HTR-8/SVneo (cell line): ENCODE measurements at places on chromosomes 3 and 15.

- no peak for DNase-seq
Observed at GRCh38 chr3:162130582-162130981, 634.0 kb downstream of the OTOL1 start.

- no peak for DNase-seq
Observed at GRCh38 chr15:80326270-80326669, 74.3 kb upstream of the CTXND1 start.

DNA sequence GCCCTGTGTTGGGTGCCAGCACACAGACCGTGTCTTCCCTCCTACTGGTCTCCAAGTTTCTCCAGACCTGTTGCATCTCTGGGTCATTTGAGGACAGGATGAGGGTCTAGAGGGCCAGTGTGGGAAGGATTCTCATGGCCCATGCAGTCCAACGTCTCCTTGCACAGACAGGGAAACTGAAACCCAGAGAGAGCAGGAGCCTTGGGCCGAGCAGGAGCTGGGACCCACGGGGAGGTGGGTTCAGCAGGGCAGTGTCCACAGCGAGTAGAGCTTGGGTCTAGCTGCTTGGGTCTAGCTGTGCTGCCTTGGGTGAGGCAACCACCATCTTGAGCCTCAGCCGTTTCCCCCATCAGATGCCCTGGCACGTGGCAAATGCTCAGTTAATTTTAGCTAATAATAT, 32.3 kb downstream of the HDAC11 start:
- DNase-seq, result no peak

- no peak for DNase-seq
Observed at GRCh38 chr3:162978136-162978535, 1481.5 kb downstream of the OTOL1 start.

- DNase-seq, result no peak
Observed at GRCh38 chr3:105842449-105842848, 26.4 kb downstream of the CBLB start.

GRCh38 chr3:52144034-52144795, 10.0 kb downstream of the POC1A start:
- DNase-seq, result peak; percentile 85

DNA sequence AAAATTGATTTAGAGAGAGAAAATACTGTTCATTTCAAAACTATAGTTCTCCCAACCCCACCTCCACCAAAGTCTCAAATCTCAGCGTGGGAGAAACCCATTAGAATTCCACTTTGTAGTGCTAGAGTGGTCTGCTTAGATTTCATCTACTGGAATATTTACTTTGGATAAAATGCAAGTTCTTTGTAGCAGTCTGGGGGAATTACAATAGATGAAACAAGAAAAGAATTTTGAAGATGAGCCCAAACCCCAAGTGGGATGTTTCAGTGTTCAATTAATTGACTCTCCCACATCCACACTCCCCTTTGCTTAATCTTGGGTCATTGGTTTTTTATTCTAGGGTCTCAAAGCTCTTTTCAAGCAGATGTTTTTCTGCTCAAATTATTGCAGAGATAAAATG, 97.8 kb downstream of the RPL22L1 start:
- DNase-seq, result no peak

GRCh38 chr15:45785897-45786296, 151.1 kb downstream of the SQOR start:
- no peak for DNase-seq

DNA sequence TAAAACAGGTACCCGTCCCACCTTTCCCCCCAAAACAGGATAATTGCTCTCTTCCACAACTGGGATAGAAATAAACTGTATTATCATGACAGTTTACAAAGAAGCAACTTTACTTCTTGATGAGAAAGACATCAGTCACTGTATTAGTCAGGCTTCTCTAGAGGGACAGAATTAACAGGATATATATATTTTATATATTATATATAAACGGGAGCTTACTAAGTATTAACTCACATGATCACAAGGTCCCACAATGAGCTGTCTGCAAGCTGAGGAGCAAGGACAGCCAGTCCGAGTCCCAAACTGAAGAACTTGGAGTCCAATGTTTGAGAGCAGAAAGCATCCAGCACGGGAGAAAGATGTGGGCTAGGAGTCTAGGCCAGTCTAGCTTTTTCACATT, 18.4 kb upstream of the PLSCR4 start:
- no peak for DNase-seq

DNA sequence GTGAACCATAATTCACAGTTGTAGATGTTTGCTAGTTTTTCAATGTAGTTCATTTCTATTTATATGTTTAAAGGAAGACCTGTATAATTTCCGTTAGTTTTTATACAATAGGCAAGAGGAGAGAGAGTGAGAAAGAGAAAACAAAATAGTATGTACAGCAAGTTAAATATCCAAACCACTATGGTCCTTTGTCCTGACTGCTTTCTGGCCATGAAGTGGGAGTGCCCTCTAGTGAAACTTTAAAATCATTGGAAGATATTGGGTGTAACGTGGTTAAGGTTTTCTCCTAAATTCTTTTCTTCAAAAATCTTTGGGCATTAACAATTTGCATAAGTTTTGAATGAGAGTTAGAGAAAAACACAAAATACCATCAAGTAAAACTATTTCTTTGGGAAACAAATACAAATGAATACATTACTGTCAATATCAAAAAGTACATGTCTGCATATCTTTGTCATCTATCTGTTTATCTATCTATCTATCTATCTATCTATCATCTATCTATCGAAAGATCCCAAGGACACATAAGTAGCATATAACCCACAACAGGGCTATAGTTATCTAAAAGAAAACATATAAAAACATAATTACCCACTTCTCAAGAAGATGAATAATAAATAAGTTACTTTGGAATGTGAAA, 534.6 kb upstream of the ATP11B start:
- DNase-seq, result peak; percentile 14

DNA sequence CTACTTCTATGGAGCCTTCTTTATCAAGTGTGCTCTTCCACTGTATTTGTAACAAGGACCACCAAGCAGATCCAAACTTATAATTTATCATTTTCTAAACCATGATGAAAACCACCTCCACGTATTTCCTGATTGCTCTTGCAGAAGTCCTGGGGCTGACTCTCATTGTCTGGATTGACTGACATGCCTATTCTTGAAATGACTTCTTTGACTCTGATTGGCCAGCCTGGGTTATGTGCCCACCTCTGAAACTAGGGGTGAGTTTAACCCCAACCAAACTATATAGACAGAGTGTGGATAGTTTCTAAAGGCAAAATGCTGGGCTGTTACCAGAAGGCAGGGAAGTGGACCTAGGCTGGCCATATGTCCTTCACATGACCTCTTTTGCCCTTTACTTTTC, 12.7 kb downstream of the TMPRSS7 start:
- no peak for DNase-seq

- DNase-seq, result no peak
Observed at GRCh38 chr15:81540909-81541308, 166.9 kb upstream of the TMC3 start.

DNA sequence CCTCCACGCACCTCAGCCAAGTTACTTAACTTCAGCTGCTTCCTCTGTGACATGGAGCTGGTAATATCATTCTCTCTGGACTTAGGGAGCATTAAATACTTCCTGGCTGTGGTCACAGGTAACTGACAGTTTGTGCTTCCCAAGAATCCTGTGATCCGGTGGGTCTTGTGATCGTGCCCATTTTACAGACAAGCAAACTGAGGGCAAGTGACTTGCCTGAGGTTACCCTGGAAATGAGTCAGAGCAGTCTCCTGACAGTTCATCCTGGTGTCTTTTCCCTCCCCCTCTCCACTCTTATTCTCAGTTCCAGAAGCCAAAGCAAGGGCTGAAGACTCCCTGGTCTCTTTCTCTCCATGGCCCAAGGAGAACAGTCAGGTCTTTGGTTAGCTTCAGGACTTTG, 35.9 kb downstream of the ACAN start:
- no peak for DNase-seq

GRCh38 chr15:77865701-77866100, 211.8 kb downstream of the TBC1D2B start:
- DNase-seq, result no peak

GRCh38 chr3:69306239-69307185, 79.4 kb downstream of the FRMD4B start:
- peak; percentile 72 for DNase-seq

- no peak for DNase-seq
Observed at GRCh38 chr3:197365586-197365985, 67.2 kb upstream of the DLG1 start.

- DNase-seq, result no peak
Observed at GRCh38 chr3:150291515-150291914, 116.6 kb upstream of the TSC22D2 start.

- no peak for DNase-seq
Observed at GRCh38 chr15:100849855-100850218, 29.8 kb upstream of the ALDH1A3 start.

DNA sequence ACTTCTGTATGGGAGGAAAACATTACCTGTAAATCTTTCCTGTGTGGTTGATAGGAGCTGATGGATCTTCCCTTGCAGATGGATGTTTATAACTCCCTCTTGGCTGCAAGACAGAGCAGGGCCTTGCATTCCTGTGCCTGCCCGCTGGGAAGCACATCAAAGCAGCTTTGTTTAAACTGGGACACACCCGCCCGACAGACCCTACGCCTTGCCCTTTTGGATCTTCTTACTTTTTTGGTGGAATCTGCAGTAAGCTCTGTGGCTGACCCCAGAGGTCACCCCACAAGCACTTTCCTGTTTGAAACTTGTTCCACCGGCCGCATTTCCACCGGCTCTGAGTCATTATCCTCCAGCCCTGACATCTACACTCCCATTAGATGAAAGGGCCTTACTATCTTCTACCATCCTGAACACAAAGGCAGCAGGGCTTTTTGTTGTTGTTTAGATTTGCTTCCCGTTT, 244.1 kb upstream of the STT3B start:
- DNase-seq, result peak; percentile 28

GRCh38 chr3:28651159-28651558, 302.5 kb upstream of the AZI2 start:
- DNase-seq, result no peak

DNA sequence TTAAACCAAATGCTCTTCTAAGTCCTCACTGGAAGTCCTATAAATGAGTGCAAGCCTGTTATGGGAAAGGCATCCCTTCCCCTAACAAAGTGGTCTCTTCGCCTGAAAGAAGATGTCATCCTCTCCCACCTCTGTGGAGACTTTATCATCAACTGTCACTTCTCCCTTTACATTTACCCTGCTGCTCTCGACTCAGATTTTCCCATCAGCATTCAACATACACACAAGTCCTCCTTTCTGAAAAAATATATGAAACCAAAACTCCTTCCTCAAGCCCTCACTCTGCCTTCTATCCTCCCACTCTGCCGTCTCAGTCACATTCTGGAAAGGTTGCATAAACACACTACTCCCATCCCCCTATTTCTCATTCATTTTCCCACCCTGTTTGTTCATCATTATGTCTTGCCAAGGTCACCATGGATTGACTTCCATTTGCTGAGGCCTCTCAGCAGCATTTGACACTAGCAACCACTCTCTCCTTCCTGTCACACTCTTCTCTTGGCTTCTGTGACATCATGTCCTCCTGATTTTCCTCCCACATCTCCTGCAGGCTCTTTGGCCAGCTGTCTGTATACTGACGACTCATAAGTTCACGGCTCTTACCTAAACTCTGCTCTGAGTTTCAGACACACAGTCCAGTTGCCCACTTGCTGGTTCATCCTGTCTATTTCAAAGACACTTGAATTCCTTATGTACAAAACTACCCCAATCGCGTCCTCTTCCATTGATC, 70.3 kb upstream of the SMAD3 start:
- peak; percentile 28 for DNase-seq

DNA sequence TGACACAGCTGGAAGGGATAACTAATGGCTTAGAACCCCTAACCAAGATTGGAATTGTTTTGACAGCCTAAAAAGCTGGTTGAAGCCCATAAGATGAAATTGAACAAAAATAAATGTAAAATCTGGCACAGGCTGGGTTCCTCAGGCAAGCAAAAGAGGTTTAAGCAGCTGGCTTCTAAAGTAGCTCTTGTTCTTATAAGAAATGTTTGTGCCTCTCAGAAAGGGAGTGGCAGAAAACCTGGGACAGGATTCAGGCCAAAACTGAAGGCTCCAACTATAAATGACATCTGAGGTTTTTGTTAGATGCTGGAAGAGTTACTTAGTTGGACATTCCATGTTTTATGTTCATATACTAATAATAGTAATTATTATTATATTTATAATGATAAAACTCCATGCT, 378.3 kb downstream of the CNTN4 start:
- no peak for DNase-seq

GRCh38 chr3:28949580-28949979, 331.3 kb upstream of the RBMS3 start:
- DNase-seq, result no peak

- no peak for DNase-seq
Observed at GRCh38 chr15:53525894-53526293, 233.6 kb downstream of the WDR72 start.

- no peak for DNase-seq
Observed at GRCh38 chr3:21152555-21152954, 598.5 kb downstream of the ZNF385D start.

GRCh38 chr3:54977439-54977838, 49.6 kb upstream of the LRTM1 start:
- no peak for DNase-seq

GRCh38 chr15:39486621-39487457, 94.0 kb upstream of the THBS1 start:
- DNase-seq, result no peak

- no peak for DNase-seq
Observed at GRCh38 chr3:37994639-37994972, 4.0 kb downstream of the VILL start.

DNA sequence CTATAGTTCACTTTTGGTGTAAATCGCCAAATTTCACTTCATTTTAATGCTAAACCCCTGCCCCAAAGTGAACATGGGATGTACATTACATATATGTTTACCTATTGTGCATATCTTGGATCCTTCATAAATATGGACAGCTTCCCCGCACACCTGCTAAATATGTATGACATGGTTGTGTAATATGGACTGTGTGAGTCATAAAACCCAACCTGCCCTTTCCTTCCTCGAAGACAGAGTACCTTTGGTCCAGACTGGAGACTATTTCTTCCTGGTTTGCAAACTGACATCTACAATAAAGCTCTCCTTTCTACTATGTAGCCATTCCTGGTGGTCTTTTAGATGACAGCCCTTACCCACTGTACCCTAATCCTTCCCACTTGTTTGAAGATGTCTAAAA, 12.4 kb downstream of the ACTC1 start:
- DNase-seq, result no peak

GRCh38 chr3:28940994-28941393, 339.9 kb upstream of the RBMS3 start:
- no peak for DNase-seq

DNA sequence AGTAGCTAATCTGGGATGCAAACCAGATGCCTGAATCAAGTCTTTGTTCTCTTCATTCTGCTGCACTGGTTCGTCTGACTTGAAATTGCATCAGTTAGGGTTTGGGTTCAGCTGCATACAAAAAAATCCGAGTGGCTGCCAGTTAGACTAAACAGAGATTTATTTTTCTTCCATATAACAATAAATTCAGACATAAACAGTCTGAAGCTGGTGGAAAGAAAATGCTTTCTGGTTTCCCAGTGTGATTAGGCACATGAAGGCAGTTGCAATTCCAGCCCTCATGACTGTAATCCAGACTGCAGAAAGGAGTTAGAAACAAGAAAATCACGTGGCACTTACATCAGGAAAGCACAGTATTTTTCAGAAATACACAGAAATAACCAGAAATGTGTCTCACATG, 930.7 kb downstream of the MCTP2 start:
- no peak for DNase-seq

GRCh38 chr3:131216801-131217200, 164.8 kb upstream of the NUDT16 start:
- DNase-seq, result peak; percentile 25
